ENCODE measurements at places on chromosomes 1 and 21.

DNA sequence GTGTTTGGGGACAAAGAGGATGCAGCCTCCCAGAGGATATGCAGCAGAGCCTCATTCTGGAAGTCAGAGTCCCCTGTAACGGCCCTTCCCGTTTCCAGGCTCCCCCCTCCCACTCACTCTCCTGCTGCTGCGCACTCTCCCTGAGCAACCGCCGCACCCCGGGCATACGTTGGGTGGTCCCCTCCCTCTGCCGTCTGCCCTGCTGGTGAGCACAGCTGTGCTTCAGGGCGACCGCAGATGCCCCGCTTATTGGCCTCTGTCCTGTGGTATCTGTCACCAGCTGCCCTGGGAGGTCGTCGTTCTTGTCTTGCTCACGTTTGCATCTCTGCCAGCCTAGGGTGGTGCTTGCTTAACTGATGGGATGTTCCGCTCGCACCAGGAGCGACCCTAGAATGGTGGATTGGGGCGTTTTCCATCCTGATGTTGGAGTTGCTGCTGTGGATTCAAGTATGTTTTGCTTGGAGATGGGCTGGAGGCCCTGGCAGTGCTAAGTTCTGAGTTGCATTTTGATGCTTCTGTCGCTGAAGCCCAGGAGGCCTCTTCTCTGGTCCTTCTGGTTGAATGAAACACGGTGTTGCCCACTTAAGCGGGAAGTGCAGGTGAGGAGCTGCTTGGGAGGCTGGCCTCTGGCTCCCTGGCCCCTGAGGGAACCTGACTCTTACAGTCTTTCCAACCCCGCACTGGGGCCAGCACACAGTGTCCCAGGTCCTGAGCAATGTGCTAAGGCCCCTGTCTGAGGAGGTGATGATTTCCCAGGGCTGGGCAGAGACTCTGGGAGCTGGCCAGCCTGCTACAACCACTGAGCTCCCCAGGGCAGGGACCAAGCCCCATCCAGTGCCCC lies 3.2 kb downstream of the TMEM201 start:
- DNase-seq, result no peak

DNA sequence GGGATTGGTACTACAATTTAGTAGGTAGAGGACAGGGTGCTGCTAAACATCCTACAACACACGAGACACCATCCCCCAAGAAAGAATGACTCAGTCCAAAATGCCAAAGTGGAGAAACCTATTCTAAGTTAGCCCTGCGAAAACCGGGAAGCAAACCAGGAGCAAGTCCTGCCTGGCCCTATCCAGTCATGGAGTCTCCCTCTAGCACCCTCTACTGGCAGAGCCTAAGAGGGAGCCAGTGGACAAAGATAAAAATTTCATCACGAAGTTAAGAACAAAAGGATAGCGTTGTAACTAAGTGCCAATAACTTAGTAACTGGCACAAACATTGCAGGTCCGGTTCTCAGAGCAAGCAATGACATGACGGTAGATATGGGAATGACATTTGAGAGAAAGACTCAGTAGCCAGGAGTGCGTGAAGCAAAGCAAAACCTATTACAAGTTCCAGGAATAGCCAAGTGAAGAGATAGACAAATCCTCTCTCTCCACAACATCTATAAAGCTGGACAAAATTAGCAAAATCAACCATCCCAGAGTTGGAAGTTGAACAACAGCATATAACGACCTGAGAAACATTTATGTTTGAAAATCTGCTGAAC lies 383.5 kb downstream of the OMA1 start:
- peak; percentile 24 for DNase-seq

GRCh38 chr1:231423648-231424047 lies 1.6 kb upstream of the EGLN1 start:
- DNase-seq, result no peak

- DNase-seq, result no peak
Observed at GRCh38 chr1:200351425-200351824, 58.4 kb downstream of the ZNF281 start.

DNA sequence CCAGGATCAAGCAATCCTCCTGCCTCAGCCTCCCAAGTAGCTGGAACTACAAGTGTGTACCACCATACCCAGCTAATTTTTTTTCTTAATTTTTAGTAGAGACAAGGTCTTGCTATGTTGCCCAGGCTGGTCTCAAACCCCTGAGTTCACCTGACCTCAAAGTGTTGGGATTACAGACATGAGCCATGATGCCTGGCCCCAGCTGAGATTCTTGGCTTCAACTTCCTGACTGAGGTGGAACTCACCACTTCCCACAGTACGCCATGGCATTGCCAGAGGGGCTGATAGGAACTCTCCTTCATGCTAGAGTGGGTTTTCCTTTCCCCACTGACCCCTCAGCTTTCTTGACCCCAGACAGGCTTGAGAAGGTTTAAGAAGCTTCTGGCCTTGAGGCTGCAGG lies 251.0 kb upstream of the CSF3R start:
- DNase-seq, result no peak

DNA sequence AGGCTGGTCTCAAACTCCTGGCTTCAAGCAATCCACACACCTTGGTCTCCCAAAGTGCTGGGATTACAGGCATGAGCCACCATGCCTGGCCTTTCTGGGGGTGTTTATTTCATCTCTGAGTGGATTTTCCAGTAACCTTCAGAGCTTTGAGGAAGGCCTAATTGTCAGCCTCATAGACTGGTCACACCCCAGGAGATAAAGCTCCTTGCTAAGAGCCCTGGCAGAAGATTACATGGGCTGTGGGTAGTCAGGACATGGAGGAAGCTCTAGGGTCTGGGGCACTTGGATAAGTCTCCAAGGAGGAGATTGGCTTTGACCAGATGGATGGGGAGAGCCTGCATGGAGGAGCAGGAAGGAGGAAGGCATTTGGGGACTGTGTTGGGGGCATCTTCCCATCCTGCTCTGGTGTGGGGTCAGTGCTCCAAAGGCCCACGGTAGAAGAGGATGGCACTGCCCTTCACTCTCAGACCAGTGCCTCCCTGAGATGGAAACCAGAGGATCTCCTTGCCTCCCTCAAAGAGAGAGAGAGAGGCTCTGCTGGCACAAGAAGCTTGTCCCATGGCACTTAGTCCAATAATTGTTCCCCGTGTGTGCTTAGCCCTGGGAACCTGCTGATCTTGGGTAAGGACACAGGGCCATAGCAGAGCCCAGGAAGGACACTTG lies 14.7 kb upstream of the GSTM4 start:
- DNase-seq, result no peak

DNA sequence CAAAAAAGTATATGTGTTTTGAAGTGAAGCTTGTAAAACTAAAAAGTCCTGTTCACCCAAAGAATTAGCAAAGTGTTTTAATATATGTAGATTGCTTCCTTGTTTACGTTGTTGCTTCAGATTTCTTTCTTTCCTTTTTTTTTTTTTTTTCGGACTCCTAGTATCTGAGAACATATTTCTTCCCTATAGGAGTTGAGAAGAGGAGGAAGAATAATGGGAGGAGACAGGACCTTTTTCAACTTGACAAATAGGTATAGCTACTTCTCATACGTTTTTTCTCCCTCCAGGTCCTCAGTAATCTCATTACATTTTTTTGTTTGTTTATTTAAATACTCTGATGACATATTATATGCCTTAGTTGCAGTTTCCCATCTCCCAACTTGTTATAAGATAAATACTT lies 8.9 kb downstream of the DISP1 start:
- no peak for DNase-seq

- peak; percentile 71 for DNase-seq
Observed at GRCh38 chr1:174998569-174999215, 1.1 kb upstream of the CACYBP start.

GRCh38 chr1:234553240-234554188 lies 56.5 kb downstream of the IRF2BP2 start:
- DNase-seq, result no peak

DNA sequence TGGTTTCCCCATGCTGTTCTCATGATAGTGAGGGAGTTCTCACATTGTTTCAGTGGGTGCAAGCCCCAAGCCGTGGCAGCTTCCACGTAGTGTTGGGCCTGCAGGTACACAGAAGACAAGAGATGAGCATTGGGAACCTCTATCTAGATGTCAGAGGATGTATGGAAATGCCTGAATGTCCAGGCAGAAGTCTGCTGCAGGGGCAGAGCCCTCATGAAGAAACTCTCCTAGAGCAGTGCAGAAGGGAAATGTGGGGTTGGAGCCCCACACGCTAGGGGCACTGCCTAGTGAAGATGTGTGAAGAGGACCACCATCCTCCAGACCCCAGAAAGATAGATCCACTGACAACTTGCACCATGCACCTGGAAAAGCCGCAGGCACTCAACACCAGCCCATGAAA lies 17.0 kb downstream of the GPR161 start:
- no peak for DNase-seq

DNA sequence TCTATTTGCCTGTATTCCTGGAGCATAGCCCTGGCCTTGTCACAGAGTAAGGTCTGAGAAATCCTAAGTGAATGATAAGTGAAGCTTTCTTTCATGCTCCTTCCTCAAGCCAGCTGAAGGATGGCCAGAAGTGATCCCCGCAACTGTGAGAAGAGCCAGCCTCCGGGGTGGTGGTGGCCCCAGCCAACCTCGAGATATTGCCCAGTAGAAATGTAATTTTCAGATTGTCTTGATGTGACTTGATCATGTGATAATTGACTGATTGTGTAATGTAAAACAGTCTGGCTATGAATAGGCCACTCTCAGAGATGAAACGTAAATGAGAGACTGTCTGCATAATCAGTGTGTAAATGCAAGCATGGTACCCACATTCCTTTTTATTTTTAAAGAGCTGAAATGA lies 242.4 kb upstream of the CAMK1G start:
- no peak for DNase-seq

DNA sequence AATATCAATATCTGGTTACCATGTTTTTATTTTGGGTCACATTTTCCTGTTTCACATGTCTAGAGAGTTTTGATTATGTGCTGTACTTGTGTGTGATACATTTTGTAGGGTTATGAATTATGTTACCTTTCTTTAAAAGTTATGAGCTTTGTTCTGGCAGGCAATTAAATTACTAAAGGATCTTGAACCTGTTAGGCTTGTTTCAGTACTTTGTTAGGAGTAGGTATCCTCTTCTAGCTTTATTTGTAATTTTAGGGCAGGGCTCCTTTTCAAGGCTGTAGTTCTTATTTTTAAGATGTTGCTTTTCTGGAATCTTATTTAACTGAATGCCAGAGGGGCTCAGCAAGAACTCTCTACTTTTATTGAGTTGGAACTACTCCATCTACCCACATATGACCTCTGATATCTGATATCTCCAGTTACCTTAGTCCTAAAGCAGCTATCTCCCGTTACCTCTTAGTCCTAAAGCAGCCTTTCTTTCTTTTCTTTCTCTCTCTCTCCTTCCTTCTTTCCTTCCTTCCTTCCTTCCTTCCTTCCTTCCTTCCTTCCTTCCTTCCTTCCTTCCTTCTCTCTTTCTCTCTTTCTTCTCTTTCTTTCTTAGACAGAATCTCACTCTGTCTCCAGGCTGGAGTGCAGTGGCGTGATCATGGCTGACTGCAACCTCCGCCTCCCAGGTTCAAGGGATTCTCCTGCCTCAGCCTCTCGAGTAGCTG lies 23.8 kb downstream of the KCTD3 start:
- DNase-seq, result no peak

- DNase-seq, result peak; percentile 64
Observed at GRCh38 chr21:39715804-39716397, 29.1 kb upstream of the IGSF5 start.

- peak; percentile 65 for DNase-seq
Observed at GRCh38 chr1:88998716-88999115, 6.3 kb upstream of the KYAT3 start.

- DNase-seq, result no peak
Observed at GRCh38 chr21:38254970-38255369, 1.8 kb upstream of the KCNJ15 start.

DNA sequence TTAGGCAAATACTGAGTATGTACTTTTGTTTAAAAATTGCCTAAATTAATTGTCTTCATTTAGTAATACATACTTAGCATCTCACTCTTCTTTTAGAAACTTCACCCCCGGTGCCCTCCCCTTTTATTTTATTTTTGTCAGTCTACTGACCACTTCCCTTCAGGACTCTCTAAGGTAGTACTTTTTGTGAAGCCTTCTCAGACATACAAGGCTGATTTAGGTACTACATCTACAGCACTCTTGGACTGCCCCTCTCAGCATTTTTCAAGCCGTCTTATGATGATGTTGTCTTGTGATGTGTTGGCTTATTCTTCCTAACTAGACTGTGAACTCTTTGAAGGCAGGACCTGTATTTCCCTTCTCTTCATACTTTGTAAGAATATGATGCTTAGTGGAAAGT lies 24.7 kb downstream of the RPS6KC1 start:
- DNase-seq, result no peak
